ENCODE measurements at places on chromosomes 12 and 14. TPM values are rescaled to one million over a fixed set of nuclear protein-coding genes. Genes with fewer than 3 reads are reported as not detected.

The KRT77 gene
- not detected for total RNA-seq

The PRKD1 gene
- not detected for total RNA-seq

DNA sequence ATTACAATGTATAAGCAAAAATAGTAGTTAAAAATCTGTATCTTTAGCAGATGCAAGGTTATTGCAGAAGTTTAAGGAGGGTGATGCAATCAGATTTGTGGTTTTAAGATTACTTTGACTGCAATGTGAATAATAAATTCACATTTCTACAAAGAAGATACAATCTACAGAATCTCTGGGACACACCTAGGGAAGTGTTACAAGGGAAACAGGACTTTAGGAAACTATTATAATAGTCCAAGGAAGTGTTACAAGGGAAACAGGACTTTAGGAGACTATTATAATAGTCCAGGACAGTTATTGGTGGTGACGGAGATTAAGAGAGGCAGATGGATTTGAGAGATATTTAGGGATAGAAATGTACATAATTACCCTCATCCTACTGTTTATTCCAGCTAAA, 154.4 kb upstream of the GARIN6 start:
- no peak for ATAC-seq

DNA sequence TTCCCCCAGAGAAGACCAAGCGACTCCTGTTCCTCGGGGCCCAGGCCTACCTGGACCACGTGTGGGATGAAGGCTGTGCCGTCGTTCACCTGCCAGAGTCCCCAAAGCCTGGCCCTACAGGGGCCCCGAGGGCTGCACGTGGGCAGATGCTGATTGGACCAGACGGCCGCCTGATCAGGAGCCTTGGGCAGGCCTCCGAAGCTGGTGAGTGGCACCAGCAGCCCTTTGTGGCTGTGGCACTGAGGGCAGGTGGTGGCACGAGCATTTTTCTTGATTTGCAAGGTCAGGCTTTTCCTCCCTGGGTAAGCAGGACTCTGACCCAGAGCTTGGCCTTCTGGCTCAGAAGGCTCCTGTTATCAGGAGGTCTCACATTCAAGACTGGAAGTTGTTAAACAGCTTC, 2.7 kb downstream of the SIVA1 start:
- ATAC-seq = no peak

- ATAC-seq = no peak
These were observed at the start of gene MMP19 for GRCh38 chr12:55842681-55843429. Gene MMP19 (minus strand): TSS chr12:55842936. CDS start chr12:55842830, 106 bp downstream.

DNA sequence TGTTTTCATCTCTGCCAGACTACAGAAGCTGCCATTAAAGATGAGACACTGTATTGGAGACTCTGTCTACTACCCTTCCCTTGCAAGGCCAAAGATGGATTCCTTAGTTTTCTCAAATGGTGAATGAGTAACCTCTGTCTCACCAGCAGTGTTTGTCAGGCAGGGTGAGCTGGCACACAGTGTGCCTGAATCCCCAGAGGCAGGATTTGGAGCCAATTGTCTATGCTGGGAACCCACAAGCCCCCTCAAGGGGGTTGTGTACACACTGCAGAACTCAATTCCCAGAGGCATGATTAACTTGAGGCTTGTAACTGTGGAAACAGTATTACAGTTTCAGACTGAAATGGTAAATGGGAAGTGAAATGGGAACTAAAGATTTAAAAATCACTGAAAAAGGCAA, 136.8 kb upstream of the PTPRB start:
- ATAC-seq = no peak

DNA sequence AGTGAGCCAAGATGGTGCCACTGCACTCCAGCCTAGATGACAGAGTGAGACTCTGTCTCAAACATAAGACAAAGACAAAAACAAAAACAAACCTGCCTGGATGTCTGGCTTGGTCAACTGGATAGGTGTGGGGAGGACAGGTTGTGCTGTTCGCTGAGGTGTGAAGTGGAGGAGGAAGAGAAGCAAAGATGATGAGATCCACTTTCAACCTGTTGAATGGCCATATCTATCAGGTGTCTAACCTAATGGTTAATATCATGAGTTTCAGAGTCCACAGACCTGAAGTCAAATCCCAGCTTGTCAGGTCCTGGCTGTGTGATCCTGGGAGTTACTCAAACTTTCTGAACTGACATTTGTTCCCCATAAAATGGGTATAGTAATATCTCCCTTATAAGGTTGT, 9.7 kb upstream of the CCDC177 start:
- no peak for ATAC-seq

- peak; percentile 90 for ATAC-seq
These were observed 50.4 kb downstream of the GXYLT1 start for GRCh38 chr12:42094277-42094676.

- peak; percentile 86 for ATAC-seq
These were observed 13.9 kb downstream of the MFAP5 start for GRCh38 chr12:8648576-8649205.

DNA sequence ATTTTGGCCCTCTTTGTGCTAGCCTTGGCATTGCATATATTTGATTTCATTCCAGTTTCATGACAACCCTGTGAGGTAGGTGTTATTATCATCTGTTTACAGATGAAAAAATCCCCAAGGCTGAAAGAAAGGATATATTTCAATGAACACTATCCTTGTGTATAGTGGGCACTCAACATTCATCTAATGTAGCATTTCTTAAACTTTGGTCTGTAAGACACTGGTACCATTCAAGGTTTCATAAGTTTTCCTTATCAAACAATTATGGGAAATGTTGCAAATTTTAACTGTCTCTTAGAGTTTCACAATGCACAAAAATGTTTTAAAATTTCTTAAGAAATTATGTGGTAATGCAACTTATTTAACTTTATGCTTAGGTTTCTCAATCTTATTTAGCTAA, 44.3 kb downstream of the ATP23 start:
- ATAC-seq = no peak

GRCh38 chr14:97620066-97620465, 822.9 kb downstream of the VRK1 start:
- no peak for ATAC-seq

DNA sequence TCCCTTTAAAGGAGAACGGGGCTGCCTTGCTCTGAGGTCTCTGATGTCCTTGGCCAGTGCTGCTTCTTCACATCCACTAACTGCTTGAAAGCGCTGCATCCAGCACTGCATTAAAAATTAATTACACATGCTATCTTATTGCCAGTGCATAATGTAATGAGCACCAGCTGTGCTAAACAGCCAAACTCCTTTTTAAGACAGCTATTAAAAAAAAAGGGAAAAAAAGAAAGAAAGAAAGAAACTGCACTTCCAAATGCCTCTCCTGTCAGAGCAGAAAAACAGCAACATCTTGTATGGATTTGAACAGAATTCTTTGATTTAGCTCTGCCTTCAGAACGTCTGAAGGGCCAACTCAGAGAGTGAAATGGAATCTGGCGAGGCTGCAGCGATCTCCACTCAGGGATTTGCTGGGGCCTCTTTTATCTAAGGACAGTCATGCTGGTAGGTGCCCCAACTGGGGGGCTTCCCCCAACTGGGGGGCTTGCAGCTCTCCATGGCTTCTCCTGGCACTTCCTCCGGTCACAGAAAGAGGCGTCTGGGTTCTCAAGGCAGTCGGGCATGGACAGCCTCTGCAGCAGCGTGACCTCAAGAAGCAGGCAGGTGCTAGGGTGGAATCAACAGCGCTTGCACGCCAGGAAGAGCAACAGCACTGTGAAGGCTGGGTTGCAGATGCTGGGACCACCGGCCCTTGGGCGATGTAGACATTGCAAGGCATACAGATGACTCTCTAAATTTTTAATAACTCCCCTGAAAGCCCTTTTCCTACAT, 46.4 kb downstream of the BCL11B start:
- ATAC-seq = no peak

- ATAC-seq = no peak
These were observed 305.4 kb downstream of the DPF3 start for GRCh38 chr14:72588521-72588920.

- ATAC-seq = no peak
These were observed 21.4 kb upstream of the TMEM106C start for GRCh38 chr12:47941871-47942613.

- peak; percentile 29 for ATAC-seq
These were observed 14.5 kb downstream of the KRAS start for GRCh38 chr12:25236190-25236589.

GRCh38 chr14:75234173-75235115, 44.2 kb upstream of the FOS start:
- no peak for ATAC-seq

- no peak for ATAC-seq
These were observed 9.6 kb downstream of the SUSD6 start for GRCh38 chr14:69620981-69621380.
